ENCODE measurements at places on chromosomes 11 and 22.

DNA sequence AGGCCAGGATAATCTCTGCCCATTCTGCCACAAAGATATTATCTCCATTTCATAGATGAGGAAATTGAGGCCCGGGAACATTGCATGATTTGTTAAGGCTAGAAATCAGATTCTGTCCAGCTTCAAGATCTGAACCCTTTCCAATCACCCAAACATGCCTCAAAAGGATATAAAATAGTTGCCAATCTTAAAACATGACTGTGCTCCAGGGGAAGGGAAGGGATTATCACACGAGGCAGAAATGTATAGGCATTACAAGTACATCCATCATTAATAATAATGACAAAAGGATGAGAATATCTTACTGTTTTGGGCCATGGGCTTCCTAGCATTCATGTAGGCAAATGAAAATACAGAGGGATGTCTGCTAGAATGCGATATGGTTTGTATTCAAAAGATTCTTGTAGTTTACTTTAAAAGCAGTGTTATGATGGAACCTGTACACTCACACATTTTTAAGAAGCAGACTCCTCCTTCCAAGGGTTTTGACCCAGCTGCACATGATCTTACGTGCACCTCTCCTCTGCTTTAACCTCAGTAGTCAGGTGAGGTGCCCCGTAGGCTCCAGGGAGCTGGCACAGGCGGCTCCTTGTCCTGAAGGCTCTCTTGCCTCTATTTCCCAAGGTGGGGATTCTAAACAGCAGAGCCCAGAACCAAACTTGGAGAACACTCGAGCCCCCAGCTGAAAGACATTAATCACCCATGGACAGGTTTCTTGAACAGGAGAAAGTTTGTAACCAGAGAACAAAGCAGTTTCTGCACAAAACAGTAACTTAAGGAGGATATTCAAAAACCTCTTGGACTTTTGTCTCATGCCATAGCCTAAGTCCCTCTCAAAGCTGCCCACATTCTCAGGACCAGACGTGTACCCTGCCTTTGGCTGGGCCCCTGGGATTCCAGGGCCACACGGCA, 36.0 kb downstream of the PARVA start:
- no peak for DNase-seq

DNA sequence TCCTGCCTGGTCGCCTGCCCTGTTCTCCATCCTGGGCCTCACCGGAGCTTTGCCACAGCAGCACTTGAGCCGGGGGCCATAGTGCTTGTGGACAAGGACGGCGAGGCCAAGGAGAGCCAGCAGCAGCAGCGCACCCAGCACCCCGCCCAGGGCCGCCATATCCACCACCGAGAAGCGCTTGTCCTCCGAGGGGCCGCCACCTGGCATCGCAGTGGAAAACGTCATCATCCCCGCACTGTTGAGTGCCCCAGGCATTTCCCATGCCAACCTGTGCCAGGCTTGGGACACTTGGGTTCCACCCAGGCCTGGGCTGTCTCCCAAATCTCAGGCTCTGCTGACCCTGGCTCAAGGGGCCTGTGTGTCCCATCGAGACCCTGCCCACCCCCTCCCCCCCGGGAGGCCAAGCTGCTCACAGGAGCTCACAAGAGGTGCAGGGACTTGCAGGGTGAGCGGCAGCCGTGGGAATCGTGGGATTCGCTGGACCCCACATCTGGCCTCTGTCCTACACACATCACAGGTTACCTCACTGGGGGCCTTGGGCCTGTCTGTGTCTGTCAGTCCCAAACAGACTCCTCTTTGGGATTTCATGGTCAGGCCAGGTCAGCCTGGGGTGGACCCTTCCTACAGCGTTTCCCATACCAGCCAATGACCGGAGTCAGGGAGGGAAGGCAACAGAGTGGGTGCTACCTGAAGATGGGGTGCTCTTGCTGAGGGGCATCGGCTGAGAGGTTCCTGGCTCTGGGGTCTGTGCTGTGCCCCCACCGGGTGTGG, 2.3 kb upstream of the IRF7 start:
- no peak for DNase-seq

GRCh38 chr11:116397602-116398084, 375.1 kb downstream of the BUD13 start:
- DNase-seq = no peak

GRCh38 chr11:127943763-127944162, 643.6 kb downstream of the ETS1 start:
- DNase-seq = no peak

DNA sequence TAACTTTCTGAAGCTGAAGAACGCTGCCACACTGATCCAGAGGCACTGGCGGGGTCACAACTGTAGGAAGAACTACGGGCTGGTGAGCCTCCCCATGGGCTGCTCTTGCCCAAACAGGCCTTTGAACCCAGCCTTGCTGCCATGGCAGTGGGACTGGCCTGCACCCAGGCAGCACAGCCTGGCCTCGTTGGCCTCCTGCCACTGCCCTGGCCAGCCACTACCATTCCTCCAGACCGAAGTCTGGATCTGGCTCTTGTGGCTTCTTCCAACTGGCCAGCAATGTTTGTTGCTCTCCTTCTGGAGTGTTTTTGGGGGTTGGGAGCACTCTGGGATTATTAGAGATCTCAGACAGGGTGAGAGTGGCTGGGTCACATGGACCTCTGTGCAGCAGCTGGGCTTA, 51.0 kb downstream of the MYO7A start:
- DNase-seq = no peak

- DNase-seq = no peak
These were observed 33.9 kb upstream of the SEPTIN5 start for GRCh38 chr22:19680287-19680881.

- no peak for DNase-seq
These were observed 4.8 kb downstream of the ADAMTS8 start for GRCh38 chr11:130423541-130424142.

- DNase-seq = no peak
These were observed 745 bp downstream of the NCAM1 start for GRCh38 chr11:112961751-112962578.

- no peak for DNase-seq
These were observed 110.4 kb upstream of the OR4B1 start for GRCh38 chr11:48106166-48106565.

DNA sequence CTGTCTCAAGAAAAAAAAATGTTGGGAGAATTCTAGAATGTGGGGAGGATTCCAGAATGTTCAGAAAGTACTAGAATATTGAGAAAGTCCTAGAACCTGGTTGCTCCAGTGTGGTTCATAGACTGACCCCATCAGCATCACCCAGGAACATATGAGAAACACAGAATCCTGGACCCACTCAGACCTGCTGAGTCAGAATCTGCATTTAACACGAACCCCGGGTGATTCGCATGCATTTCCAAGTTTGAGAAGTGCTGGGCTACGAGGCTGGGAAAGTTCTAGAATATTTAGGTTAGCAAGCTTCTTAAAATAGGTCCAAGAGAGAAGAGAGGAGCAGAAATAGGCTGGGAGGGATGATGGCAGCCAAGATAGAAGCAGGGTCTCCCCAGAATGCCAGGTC, 6.4 kb downstream of the C1QTNF6 start:
- DNase-seq = no peak

DNA sequence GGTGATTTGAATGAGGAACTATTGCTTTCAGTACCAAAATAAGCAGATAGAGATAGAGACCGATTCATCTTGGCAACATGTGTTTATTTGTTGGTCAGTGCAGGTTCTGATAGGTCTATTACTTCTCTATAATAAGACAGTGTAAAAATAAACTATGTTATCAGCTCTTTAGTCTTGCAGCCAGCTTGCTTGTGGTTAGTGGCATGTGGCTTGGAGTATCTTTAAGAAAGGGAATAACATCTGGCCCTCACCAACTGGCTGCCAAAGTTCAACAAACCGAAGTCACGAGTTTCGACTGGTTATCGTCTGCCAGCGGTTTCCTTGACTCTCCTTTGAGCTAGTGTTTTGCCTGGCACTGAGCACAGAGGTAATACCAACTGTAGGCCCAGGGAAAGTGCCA, 71.8 kb downstream of the CTTN start:
- DNase-seq = no peak

- DNase-seq = no peak
These were observed 2.6 kb downstream of the CASP4 start for GRCh38 chr11:104965735-104966134.

DNA sequence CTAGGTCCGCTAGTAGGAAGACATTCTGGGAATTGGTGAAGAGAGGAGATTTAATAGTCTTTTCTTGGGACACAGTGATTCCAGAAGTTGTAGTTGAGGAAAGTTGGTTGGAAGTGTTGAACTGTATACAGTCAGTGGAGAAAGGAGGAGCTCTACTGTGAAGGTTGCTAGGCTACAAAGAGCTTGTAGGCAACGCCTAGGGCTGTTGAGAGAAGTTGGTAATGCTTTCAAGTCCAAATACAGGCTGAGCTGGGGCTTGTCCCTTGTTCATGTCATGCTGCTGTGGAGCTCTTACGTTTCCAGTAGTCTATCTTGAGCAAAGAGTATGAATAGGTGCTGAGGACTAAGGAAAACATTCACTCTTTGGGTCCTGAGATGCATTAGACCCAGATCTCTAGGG, 1.1 kb downstream of the TBCEL start:
- no peak for DNase-seq

DNA sequence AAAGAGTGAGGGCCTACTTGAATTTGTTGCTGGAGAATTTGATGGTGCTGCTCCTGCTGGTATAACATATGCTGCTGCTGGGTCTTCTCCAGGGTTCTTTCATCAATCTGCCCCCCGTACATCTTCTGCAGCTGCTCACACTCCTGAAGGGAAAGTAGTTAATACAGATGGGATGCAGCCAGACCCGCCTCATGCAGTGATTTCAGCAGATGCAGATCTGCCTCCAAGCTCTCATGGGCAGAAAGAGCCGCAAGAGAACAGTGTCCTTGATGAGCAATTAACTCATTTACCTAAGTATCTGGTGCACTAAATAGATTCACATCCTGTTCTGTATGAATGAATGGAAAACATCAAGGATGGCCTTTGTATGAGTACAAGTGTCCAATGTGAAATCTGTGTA, 24.8 kb upstream of the APOA1 start:
- DNase-seq = no peak

- no peak for DNase-seq
These were observed 12.8 kb upstream of the SCGB1A1 start for GRCh38 chr11:62406034-62406433.

DNA sequence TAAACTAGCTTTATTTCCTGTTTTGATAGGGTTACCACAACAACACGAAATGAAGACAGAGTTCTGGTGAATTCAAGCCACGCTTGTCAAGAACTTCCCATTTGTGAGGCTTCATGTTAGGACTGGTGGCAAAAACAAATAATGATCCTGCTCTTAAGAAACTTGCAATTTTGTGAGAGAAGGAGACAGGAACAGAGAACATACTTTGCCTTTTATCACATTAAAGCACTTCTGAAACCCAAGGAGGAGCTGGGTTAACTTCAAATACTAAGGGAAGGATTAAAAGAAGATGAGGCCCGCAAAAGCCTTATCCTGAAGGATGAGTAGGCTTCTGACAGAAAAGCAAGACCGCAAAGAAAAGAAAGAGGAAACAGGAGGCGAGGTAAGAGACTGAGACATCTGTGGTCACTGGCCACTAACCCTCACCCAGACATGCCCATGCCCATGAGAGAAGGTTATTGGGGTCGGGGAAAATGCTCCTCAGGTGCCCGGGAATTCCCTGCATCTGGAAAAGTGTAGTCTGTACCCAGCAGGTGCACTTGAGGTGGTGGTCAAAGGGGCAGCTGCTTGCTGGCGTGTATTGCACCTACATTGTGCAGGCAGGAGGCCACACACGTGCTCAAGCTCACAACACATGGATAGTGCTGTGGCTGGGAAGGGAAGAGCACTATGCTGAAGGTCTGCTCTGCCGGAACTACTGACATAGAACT, 50.5 kb downstream of the MAPK1 start:
- DNase-seq = peak; percentile 81

DNA sequence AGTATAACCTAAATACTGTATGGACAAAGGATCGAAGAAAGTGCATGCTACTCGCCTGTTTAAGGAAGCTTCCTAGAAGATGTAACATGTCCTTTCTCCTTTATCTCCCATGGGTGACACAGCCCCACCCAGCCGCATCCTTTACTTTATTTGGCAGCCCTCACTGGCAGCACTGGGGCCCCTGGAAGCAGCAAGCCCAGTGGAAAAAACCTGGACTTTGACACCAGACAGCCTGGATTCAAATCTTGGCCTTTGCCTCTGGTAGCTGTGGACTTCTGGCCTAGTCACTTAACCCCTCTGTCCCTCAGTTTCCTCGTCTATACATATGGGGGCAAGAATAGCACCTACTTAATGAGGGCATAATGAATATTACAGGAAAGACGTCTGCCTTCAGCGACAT, 67.1 kb downstream of the MYEOV start:
- no peak for DNase-seq

DNA sequence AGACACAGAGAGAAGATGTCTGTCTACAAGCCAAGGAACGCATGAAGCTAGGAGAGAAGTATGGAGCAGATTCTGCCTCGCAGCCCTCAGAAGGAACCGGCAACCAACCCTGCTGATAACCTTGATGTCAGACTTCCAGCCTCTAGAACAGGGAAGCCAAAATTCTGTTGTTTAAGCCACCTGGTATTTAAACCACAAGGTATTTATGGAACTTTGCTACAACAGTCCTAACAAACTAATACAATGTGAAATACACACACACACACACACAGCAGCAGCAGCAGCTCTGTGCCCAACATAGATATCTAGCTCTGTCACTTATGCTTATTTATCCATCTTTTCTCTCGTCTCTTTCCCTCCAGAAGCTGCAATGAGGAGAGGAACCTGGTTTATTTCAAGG, 400.0 kb downstream of the ETS1 start:
- no peak for DNase-seq

GRCh38 chr11:46389450-46390330, 1.9 kb downstream of the CHRM4 start:
- DNase-seq = no peak

DNA sequence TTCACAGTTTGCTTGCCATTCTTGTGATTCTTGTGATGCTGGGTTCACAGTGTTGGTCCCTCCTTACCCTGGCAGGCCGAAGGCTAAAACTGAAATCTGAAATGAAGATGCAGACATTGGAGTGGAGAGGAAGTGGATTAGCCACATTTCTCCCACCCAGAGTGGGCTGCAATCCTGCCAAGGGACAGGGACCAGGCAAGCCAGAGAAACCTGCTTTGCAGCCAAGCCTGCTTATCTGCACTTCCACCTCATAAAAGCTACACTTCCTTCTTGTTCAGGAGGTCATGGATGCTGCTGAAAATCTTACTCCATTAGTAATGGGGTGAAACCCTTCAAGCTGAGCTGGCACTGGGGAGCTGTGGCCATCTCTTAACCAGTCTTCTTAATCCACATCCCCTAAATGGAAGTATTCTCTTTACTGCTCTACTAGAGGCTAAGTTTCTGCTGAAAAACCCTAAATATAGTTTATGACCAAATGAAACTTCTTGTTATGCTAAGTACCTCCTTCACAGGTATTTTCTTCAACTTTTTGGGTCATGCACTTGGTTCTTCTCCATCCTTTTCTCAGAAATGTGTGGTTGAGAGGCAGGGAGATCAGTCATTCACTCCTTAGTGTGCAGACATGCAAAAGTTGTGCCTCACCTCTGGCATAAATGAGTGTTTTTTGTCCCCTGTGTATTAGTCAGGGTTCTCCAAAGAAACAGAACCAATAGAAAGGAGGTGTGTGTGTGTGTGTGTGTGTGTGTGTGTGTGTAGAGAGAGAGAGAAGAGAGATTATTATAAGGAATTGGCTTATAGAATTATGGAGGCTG, 133.9 kb upstream of the BMAL1 start:
- DNase-seq = no peak
